Activated CD4-positive, alpha-beta T cell treated with anti-CD3 and anti-CD28 coated beads, Interleukin-2, amount 50 U/mL, for 16 hours (primary cell): ENCODE measurements at places on chromosomes 13 and 19.

- DNase-seq: peak; percentile 65
Observed at GRCh38 chr13:99448546-99448945, 52.7 kb upstream of the TM9SF2 start.

GRCh38 chr19:55646889-55647731 is 902 bp upstream of the CCDC106 start:
- DNase-seq: no peak

DNA sequence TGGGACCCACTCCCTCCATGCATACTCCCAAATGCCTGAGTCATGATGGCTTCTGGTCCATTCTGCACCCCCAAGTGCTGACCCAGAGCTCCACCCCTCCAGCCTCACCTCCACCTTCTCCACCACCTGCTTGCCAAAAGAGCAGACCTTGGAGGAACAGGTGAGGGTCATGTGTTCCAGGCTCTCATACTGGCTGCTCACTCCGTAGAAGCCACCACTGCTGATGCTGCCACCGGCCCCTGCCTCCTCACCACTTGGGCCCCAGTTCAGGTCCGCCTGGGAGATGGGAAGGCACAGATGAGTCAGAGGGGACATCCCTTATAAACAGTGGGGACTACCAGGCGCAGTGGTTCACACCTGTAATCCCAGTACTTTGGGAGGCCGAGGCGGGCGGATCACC is 7.9 kb downstream of the CD37 start:
- no peak for DNase-seq

- DNase-seq: no peak
Observed at GRCh38 chr13:83281654-83282053, 600.6 kb downstream of the SLITRK1 start.

- no peak for DNase-seq
Observed at GRCh38 chr13:103156346-103156998, 90.3 kb upstream of the SLC10A2 start.

GRCh38 chr19:31378404-31378803 is 29.2 kb upstream of the TSHZ3 start:
- DNase-seq: no peak

DNA sequence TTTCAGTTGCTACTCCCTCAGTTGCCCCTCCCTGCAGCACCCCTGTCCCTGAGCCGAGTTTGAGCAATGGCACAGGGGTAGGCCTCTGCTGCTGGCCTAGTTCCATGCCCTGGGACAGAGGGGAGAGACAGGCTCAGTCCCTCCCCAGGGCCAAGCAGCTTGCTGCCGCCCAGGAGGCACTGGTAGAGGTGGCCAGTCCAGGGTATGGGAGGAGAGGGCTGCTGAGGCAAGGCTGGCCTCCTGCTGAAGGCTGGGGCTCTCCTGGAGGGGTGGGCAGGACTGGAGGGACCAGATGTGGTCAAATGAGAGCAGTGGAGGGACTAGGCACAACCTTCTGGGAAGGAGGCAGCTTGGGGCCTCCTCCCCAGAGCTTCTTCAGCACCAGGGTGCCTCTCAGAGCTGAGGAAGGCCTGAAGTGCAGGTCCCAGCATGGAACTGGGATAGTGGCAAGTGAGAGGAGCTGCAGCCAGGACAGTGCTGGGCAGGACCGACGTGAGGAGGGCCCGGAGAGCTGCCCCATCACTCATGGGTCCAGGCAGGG is 29.8 kb upstream of the VSTM2B start:
- DNase-seq: no peak

DNA sequence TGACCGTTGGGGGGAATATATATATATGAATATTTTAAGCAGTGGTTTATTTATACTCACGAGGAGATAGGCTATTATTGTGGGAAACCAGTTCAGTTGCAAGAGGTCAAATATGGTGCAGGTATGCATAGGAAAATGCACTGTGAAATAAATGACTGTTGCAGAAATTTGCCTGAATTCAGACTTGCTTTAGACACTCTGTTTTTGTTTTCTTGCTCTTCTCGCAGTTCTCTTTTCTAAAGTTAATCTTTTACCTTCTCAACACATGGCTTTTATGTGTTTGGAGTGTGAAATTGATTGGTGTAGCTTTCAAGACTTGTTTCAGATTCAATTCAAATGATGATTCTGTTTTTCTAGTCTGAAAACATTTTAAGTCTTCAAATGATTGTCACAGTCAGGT is 109.7 kb downstream of the LRCH1 start:
- DNase-seq: no peak

DNA sequence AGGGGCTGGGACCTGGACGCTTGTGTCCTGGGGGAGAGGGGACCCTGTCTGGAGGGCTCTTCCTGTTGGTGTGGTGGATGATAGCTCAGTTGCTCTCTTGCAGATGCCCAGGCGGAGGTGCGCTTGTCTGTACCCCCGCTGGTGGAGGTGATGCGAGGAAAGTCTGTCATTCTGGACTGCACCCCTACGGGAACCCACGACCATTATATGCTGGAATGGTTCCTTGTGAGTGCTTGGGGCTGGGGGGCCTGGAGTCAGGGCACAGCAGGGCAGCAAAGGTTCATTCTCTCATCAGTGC is 2.2 kb downstream of the BCAM start:
- no peak for DNase-seq

GRCh38 chr19:54271106-54271505 is 9.8 kb downstream of the LILRB2 start:
- DNase-seq: no peak

DNA sequence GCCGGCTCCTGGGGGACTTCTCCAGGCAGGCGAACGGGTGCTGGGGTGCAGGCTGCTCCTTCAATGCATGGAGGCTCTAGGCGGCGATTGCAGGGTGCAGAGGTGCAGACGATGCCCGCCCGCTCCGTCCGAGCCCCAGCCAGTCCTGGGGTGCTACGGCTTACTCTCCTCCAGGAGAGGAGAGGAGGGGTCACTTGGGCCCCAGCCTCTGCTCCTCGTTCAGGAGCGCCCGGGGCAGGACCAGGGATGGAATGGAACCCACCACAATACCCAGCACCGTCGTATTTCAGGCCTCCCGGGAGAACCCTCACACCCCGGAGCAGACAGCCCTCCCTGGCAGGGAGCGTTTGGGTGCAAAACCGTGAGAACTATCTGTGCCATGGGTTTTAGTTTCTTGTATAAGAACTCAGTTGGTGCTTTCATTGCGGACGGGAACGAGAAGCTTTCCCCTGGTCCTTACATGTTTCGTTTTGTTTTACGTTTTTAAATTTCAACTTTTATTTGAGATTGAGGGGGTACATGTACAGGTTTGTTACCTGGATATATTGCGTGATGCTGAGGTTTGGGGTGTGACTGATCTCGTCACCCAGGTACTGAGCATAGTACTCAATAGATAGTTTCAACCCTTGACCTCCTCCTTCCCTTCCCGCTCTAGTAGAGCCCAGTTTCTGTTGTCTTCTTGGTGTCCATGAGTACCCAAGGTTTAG is 46.8 kb downstream of the ARHGEF18 start:
- no peak for DNase-seq

- no peak for DNase-seq
Observed at GRCh38 chr13:25453850-25454365, 82.1 kb downstream of the ATP8A2 start.
